ENCODE measurements at places on chromosomes 2 and 18.

- H3K36me3 ChIP-seq, result no peaks in the 10 kb centered on the region
- DNase-seq, result no peak
- no peaks in the 10 kb centered on the region for H3K27me3 ChIP-seq
These were observed 192.4 kb downstream of the L3MBTL4 start for GRCh38 chr18:6222271-6222670.

- peaks cover 10% of the 10 kb centered on the region for H3K4me1 ChIP-seq
- no peak for DNase-seq
- H3K27ac ChIP-seq, result no peak overlapping the region
- no peak overlapping the region for H3K4me3 ChIP-seq
- peaks cover 9% of the 10 kb centered on the region for H3K36me3 ChIP-seq
These were observed 40.8 kb downstream of the MAP3K2 start for GRCh38 chr2:127347015-127347414.

- H3K4me1 ChIP-seq, result no peaks in the 10 kb centered on the region
- peaks cover 16% of the 10 kb centered on the region for H3K27me3 ChIP-seq
- H3K36me3 ChIP-seq, result no peaks in the 10 kb centered on the region
These were observed 12.6 kb downstream of the EVA1A start for GRCh38 chr2:75548036-75548573.

- H3K4me3 ChIP-seq, result no peak overlapping the region
- no peaks in the 10 kb centered on the region for H3K27me3 ChIP-seq
- no peaks in the 10 kb centered on the region for H3K4me1 ChIP-seq
- H3K27ac ChIP-seq, result no peak overlapping the region
- no peak for DNase-seq
These were observed 463.9 kb downstream of the STK39 start for GRCh38 chr2:167783261-167784083.

DNA sequence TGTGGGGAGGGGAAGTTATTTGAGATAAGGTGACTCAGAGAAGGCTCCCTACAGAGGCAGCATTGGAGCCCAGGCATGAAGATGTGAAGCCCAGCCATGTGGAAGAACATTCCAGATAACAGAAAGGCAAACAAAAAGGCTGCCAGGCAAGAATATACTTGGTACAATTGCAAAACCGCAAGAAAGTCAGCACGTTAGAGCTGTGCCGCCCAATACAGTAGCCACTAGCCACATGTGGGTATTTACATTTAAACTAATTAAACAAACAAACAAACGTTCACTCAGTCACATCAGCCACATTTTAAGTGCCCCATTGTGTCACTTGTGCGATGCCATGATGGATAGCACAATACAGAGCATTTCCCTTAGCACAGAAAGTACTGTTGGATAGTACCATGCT, 179.6 kb downstream of the SATB2 start:
- no peaks in the 10 kb centered on the region for H3K27me3 ChIP-seq
- DNase-seq, result no peak
- H3K4me3 ChIP-seq, result no peak overlapping the region
- H3K4me1 ChIP-seq, result no peaks in the 10 kb centered on the region
- H3K27ac ChIP-seq, result no peak overlapping the region

GRCh38 chr2:219634171-219634940, 6.9 kb downstream of the SLC4A3 start:
- H3K27ac ChIP-seq, result no peak overlapping the region
- H3K4me3 ChIP-seq, result no peak overlapping the region
- H3K36me3 ChIP-seq, result no peaks in the 10 kb centered on the region

- no peak overlapping the region for H3K4me3 ChIP-seq
- no peaks in the 10 kb centered on the region for H3K4me1 ChIP-seq
- H3K36me3 ChIP-seq, result no peaks in the 10 kb centered on the region
- H3K27ac ChIP-seq, result no peak overlapping the region
- no peak for DNase-seq
- H3K27me3 ChIP-seq, result no peaks in the 10 kb centered on the region
These were observed 880.4 kb downstream of the TRIB2 start for GRCh38 chr2:13597176-13597575.

DNA sequence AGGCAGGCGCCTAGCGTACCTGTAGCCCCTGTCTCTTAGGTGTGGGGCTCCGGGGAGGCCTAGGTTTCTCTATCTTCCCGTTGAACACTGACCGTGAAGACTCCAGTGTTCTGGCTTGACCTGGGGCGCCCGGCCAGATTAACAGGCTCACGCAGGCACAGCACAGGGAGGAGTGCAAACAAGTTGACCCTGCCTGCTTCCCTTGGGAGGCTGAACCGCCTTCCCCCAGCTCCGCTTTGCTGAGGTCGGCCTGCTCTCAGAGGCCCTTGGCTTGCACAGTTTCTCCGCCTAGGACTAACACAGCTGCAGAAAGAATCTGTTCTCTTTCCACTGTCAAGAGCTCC, 567 bp downstream of the PCYOX1 start:
- peak overlapping the region; percentile 58 for H3K27ac ChIP-seq
- DNase-seq, result no peak
- H3K4me3 ChIP-seq, result peak overlapping the region; percentile 82
- no peaks in the 10 kb centered on the region for H3K27me3 ChIP-seq
- H3K4me1 ChIP-seq, result peaks cover 24% of the 10 kb centered on the region
- H3K36me3 ChIP-seq, result peaks cover 5% of the 10 kb centered on the region

- no peak overlapping the region for H3K4me3 ChIP-seq
- H3K4me1 ChIP-seq, result no peaks in the 10 kb centered on the region
- no peak overlapping the region for H3K27ac ChIP-seq
- H3K36me3 ChIP-seq, result no peaks in the 10 kb centered on the region
- DNase-seq, result no peak
These were observed 93.0 kb upstream of the CTAGE1 start for GRCh38 chr18:22510697-22511096.

DNA sequence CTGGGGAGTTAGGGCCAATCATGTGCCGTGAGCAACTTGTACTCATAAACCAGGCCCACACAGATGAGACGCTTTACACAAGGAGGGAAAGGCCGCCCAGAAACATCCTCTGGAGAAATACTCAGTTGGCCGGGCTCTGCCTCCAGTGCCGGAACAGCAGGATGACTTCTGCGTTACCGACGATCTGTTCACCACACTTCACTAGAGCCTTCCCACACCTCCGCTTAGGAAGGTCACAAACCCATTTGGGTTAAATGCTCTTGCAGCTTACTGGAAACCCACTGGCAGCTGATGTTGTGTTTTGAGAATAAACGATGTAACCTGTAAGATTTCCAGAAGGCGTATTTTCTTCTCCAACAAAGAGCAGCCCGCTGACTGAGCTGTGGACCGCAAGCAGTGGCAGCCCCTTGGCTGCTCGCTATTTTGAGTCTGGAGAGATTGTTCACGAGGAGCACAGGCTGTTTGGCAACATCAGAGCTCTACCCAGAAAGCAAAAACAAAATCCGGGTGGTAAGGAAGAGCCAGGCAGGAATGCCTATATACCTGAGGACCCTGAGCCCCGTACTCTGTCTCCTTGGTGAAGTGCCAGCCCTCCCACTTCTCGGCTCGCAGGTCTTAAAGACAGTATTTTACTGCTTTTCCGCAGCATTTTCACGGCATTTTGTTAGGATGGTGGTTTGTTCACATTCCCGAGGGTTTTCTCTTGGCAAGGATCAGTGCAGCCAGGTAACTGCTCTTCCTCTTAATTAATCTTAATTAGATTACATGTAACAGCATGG, 44.0 kb downstream of the COLEC12 start:
- H3K4me3 ChIP-seq, result no peak overlapping the region
- H3K27me3 ChIP-seq, result peaks cover 4% of the 10 kb centered on the region
- DNase-seq, result no peak
- H3K4me1 ChIP-seq, result no peaks in the 10 kb centered on the region
- H3K36me3 ChIP-seq, result no peaks in the 10 kb centered on the region

DNA sequence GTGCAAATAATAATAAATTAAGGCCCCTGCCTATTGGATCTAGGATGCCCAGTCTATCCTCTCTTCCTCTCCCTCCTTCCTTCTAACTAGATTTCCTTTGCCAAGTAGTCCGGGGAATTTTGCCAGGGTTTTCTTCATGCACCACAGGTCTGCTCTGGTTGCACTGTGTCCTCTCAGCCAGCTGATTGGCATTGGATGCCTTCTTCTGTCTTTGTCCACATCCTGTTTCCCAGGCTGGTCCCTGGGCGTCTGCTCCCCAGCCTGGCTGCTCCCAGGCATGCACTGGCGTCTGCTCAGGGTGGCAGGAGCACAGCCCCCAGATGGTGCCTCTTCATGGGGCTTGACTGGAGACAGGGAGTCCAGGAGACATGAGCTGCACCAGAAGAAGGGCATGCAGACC, 66.4 kb downstream of the GALR1 start:
- H3K4me3 ChIP-seq, result no peak overlapping the region
- H3K27me3 ChIP-seq, result peaks cover 9% of the 10 kb centered on the region
- H3K27ac ChIP-seq, result no peak overlapping the region
- H3K36me3 ChIP-seq, result no peaks in the 10 kb centered on the region
- DNase-seq, result no peak

- H3K36me3 ChIP-seq, result peaks cover 22% of the 10 kb centered on the region
These were observed 601.8 kb upstream of the ID2 start for GRCh38 chr2:8080063-8080462.

DNA sequence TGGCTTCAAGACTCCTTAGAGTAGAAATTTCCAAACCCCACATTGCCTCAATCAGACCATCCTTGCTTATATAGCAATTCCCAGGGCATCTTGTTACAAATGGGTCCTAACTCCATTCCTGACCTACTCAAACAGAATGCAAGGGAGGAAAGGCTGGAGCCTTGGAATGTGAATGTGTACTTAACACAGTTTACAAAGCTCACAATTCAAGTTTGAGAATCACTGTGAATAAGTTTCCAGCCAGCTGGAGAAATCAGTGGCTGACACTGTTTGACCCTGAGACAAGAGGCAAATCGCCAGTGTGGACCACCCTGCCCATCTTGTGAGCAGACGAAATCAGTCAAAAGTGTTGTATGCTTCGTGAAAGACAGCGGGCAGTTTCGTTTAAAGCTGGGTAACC, 65.5 kb downstream of the SOWAHC start:
- no peak overlapping the region for H3K27ac ChIP-seq
- no peaks in the 10 kb centered on the region for H3K36me3 ChIP-seq
- DNase-seq, result no peak
- peaks cover 10% of the 10 kb centered on the region for H3K27me3 ChIP-seq

DNA sequence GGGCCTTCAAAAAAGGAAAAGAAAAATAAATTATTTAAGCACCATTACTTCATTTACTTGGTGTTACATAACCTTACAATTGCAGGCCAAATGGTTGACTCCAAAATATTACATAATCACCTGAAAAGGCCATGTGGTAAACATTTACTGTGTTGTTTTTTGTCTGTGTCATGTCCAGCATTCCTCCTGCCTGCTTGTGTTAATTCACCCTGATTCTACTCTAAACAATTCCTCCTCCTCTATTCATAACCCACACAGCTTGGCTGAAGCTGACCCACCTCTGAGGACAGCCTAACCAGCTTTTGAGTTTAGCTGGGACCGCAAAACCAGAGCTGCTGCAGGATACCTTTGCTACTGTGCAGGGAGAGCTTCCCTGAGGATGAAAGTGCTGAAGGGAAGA, 35.4 kb downstream of the TMX3 start:
- no peak for DNase-seq
- H3K4me3 ChIP-seq, result no peak overlapping the region
- no peak overlapping the region for H3K27ac ChIP-seq
- H3K36me3 ChIP-seq, result peaks cover 45% of the 10 kb centered on the region

GRCh38 chr2:31057691-31058090, 80.5 kb downstream of the GALNT14 start:
- no peak overlapping the region for H3K27ac ChIP-seq
- no peak overlapping the region for H3K4me3 ChIP-seq
- H3K36me3 ChIP-seq, result no peaks in the 10 kb centered on the region

GRCh38 chr2:47339745-47340541, 63.0 kb upstream of the MSH2 start:
- H3K4me3 ChIP-seq, result no peak overlapping the region
- no peaks in the 10 kb centered on the region for H3K36me3 ChIP-seq
- H3K27me3 ChIP-seq, result peaks cover 16% of the 10 kb centered on the region
- no peak for DNase-seq
- no peaks in the 10 kb centered on the region for H3K4me1 ChIP-seq

GRCh38 chr18:58225101-58225500, 181.1 kb downstream of the NEDD4L start:
- H3K4me1 ChIP-seq, result no peaks in the 10 kb centered on the region
- H3K4me3 ChIP-seq, result no peak overlapping the region
- peaks cover 8% of the 10 kb centered on the region for H3K27me3 ChIP-seq
- no peaks in the 10 kb centered on the region for H3K36me3 ChIP-seq
- no peak overlapping the region for H3K27ac ChIP-seq
- DNase-seq, result no peak

DNA sequence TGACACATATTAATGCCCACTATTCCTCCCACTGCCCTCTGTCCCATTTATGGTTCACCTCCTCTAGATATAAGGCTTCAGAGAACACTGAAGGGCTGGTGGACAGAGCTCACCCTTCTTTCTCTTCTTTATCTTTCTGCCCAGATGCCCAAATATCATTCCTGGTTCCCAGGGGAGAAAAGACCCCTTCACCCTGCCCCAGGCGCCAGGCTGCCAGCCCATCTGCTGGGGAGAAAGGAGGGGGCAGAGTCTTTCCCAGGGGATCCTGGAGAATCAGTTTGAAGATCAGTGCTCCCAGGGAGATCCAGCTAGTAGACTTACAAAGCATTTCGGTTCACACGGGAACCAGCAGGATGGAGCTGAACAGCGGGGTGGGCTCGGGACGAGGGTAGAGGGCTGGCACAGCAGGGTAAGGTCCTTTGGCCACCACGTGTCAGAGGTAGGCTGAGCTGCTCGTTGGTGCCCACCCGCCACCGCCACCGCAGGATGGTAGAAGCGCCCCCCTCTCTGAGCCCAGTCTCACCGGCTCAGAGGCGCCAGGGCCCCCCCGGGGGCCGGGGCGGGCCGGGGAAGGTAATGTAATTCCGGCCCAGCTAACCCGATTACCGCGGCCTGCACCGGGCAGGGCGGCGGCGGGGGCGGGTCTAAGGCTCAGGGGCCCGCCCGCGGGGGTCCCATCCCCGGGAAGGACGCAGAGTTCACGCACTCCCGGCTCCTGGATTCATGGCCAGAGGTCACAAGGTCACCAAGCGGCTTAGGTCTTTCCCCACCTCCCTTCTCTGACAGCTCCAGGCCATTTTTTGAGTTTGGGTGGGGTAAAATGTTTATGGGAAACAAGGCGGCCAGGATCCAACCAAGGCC, 1.3 kb upstream of the TLX2 start:
- peaks cover 52% of the 10 kb centered on the region for H3K4me1 ChIP-seq
- peaks cover 60% of the 10 kb centered on the region for H3K27me3 ChIP-seq
- H3K27ac ChIP-seq, result no peak overlapping the region
- H3K4me3 ChIP-seq, result peak overlapping the region; percentile 64

GRCh38 chr18:64149916-64150438, 1.1 kb upstream of the LINC00305 start:
- no peak overlapping the region for H3K4me3 ChIP-seq
- no peaks in the 10 kb centered on the region for H3K36me3 ChIP-seq
- H3K27me3 ChIP-seq, result no peaks in the 10 kb centered on the region
- no peaks in the 10 kb centered on the region for H3K4me1 ChIP-seq

GRCh38 chr2:170715062-170715931, at the start of gene SP5:
Gene SP5 (plus strand): TSS chr2:170715337. CDS start chr2:170715513, 176 bp downstream.
- peak within 1 kb of the TSS; percentile 2 for H3K27ac ChIP-seq
- H3K36me3 ChIP-seq, result no peaks in the 10 kb centered on the region
- DNase-seq, result no peak
- H3K4me1 ChIP-seq, result peaks cover 23% of the 10 kb centered on the region
- H3K4me3 ChIP-seq, result peak within 1 kb of the TSS; percentile 75

Measured in activated CD4-positive, alpha-beta memory T cell treated with anti-CD3 and anti-CD28 coated beads, Interleukin-2, amount 10 ng/mL, durations not matched to agents 7 days and 5 days (primary cell).